ENCODE measurements at places on chromosomes 16 and 17.
A peak's percentile ranks its signal among the peaks of the same experiment; 100 is the strongest.

- DNase-seq, result no peak
Measured at GRCh38 chr17:77729587-77729986, 228.9 kb upstream of the TNRC6C start.

DNA sequence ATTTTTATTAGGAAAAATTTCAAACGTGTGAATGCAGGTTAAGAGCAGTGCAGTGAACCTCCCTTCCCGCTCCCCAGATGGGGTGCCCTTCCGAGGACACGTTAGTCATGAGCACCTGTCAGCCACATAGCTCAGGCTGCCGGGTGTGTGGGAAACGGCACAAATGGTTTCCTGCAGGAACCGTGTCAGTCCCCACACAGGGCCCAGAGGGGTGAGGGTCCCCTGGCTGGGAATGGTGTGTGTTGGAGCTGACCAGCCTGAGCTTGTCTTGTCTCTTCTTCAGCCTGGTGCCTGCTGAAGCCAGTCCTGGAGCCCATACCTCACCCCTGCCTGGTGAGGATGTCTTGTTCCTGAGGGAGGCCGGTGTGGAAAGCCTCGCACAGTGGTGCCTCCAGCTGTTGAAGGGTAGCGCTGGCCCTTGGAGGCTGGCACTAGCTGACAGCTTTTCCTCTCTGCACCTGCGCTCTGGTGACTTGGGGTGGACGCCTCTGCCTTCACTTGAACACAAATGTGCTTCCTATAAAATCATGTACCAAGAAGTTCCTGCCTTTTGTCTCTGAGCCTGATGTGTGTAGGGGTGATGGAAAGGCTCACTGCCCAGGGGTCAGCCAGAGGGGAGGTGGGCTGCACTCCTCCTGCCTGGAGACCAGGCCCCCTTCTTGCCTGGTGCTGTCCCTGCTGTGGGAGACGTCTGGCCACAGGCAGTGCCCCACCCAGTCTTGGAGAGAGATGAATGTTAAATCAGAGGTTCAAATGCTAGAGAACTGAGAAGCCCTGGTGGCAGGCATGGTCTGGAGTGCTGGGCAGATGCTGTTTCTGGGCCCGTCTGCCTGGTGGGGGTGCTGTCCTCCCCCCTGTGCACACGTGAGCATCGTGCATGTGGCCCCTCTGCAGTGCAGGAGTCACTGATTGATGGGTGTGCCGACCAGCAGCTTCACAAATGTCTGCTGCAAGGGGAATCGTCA lies 102.6 kb upstream of the ZNF750 start:
- no peak for DNase-seq

DNA sequence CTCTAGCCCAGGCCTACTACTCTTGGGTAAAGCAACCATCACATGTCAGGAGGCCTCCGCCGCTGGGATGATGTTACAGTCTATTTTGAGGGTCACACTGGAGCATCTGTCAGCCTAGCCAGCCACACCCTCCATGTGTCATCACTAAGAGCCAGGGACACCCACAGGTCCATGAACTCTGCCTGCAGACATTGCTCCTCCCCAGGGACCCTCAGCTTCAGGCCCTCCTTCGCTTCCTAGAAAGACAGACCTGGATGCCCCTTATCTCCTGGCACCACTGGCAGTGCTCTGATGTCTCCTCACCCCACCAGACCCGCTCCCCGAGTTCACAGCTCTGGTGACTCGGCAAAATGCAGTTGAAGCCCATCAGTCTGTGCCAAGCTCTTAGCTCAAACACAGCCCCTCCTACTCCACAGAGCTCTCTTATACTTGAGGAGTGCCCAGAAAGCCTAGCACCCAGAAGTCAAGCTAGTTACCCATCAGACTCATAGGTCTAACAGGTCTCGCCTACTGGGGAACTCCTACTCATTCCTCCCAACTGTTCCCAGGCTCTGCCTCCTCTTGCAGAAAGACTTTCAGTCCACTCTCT lies 5.9 kb downstream of the RANBP10 start:
- DNase-seq, result peak; percentile 64

DNA sequence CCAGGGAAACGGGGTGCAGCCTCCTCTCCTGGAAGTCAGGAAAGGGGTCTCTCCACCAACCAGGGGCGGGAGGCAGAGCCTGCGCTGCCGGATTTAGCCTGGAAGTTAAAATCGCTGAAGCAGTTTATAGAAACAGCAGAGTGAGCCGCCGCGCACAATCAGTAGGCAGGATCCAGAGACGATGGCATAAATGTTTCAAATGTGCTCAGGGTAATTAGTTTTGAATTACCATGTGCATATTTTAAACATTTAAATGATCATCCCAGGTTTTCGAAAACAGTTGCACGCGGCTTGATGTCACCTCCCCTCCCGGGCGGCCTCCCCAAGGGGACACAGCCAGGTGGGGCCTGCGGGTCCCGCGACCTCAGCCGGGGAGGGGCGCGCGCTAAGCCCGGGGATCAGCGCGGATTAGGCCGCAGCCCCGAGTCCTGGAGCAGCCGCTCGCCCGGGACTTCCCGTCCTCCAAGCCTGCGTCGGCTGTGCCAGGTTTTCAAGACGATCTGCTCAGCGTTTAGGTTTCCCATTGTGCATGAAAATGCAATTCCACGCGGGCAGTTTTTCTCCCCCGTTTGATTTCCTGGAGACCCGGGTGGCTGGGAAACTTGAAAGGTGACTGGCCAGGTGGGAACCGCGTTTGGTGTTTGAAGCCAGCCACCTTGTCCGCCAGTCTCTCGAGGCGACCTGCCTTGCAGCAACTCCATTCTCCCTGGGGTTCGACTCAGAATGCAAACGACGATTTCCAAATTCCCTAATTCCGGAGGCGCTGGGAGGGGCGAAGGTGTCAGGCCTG lies 78.3 kb downstream of the RPA1 start:
- peak; percentile 29 for DNase-seq

- no peak for DNase-seq
Measured at GRCh38 chr17:10099051-10099571, 99.3 kb downstream of the GAS7 start.

DNA sequence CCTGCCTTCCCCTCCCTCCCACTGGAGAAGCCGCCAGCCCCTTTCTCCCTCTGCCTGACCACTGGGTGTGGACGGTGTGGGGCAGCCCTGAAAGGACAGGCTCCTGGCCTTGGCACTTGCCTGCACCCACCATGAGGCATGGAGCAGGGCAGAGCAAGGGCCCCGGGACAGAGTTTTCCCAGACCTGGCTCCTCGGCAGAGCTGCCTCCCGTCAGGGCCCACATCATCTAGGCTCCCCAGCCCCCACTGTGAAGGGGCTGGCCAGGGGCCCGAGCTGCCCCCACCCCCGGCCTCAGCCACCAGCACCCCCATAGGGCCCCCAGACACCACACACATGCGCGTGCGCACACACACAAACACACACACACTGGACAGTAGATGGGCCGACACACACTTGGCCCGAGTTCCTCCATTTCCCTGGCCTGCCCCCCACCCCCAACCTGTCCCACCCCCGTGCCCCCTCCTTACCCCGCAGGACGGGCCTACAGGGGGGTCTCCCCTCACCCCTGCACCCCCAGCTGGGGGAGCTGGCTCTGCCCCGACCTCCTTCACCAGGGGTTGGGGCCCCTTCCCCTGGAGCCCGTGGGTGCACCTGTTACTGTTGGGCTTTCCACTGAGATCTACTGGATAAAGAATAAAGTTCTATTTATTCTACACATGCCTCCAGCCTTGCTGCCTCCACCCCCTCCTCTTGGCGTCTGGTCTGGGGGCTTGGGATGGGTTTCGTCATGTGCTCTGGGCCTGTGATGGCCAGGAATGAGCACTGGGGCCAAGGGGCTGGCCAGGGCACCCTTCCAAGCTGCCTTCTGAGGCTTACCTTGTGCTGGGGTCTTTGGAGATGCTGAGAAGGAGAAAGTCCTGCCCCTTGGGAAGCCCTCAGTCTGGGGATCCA lies 7.3 kb downstream of the GJD3 start:
- no peak for DNase-seq

GRCh38 chr16:18060351-18060750 lies 276.2 kb downstream of the NPIPA8 start:
- no peak for DNase-seq

GRCh38 chr17:1473170-1473569 lies 17.1 kb upstream of the CRK start:
- no peak for DNase-seq

DNA sequence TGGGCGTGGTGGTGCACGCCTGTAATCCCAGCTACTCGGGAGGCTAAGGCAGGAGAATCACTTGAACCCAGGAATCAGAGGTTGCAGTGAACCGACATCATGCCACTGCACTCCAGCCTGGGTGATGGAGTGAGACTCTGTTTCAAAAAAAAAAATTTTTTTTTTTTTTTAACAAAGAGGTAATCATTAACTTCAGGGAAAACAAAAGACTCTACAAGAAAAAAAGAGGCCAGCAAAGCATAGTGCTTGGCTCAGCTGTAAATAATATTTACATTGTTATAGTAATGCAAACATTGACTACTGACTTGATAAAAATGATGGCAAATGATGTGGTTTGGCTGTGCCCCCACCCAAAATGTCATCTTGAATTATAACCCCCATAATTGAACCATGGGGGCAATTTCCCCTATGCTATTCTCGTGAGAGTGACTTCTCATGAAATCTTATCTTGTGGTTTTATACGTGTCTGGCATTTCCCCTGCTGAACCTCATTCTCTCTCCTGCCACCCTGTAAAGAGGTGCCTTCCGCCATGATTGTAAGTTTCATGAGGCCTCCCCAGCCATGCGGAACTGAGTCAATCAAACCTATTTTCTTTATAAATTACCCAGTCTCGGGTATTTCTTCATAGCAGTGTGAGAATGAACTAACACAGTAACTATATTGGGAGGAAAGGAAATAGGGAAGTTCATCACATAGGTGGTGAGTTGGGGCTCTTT lies 12.7 kb upstream of the SSTR2 start:
- DNase-seq, result peak; percentile 44

DNA sequence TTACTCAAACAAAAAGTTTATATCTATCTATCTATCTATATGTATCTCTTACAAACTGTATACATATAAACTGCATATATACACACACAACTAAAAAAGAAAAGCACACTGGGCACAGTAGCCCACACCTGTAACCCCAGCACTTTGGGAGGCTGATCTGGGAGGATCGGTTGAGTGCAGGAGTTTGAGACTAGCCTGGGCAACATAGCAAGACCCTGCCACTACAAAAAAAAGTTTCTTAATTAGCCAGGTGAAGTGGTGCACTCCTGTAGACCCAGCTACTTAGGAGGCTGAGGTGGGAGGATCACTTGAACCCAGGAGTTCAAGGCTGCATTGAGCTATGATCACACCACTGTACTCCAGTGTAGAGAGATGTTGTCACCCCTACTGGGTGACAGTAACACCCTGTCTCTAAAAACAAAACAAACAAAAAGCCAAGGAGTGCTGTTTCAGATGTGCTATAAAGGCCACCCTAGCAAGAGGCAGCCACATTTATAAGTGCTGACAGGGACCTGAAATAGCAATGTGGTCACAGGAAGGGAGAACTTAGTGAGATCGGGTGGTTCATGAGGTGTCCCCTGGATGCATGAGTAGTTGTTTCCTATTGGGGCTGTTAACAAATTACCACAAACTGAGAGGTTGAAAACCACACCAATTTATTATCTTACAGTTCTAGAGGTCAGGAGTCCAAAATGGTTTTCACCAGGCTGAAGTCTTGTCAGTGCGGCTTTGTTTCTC lies 4.8 kb downstream of the CD2BP2 start:
- DNase-seq, result peak; percentile 33

- DNase-seq, result no peak
Measured at GRCh38 chr16:79104567-79104966, 496.0 kb downstream of the MAF start.

GRCh38 chr17:76461765-76462555 lies 5.4 kb upstream of the AANAT start:
- DNase-seq, result no peak

GRCh38 chr17:55825213-55825612 lies 74.4 kb downstream of the PCTP start:
- peak; percentile 10 for DNase-seq

GRCh38 chr17:50039058-50039457 lies 16.9 kb upstream of the ITGA3 start:
- DNase-seq, result no peak

DNA sequence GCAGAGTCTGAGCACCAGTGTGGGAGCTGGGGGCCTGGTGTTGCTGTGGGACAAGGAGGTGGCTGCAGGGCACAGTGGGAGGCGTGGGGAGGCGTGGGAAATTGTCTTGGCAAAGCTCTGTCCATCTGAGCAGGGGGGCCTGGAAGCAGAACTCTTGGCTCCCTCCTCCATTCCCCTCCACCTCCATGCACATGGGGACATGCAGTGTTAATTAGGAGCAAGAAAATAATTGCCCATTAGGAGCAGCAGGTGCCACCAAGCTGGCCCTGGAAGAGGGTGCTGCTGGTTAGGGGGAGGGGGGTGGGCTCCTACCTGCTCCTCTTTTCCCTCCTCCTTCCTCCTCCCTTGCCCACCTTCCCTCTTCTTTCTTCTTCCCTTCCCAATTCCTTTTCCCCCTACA lies 4.5 kb downstream of the TTYH2 start:
- no peak for DNase-seq

GRCh38 chr17:70520447-70520846 lies 351.1 kb downstream of the KCNJ2 start:
- no peak for DNase-seq

GRCh38 chr16:24999856-25000461 lies 15.2 kb downstream of the ARHGAP17 start:
- no peak for DNase-seq

DNA sequence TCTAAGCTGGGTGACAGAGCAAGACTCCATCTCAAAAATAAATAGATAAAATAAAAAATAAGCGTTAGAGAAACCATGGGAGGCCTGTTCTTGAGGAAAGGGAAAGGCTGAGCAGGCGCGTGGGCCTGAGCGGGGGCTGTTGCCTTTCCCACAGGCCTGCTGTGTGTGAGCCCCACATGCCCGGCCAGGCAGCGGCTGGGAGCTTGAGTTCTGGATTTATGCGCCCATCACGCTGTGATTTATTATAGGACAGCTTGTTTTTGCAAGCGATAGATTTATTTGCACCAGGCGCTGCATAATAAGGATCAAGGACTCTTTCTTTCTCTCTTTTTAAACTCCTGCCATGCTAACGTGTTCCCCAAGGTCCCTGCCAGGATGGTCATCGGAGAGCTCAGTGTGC lies 14.8 kb upstream of the WFDC1 start:
- no peak for DNase-seq

- peak; percentile 15 for DNase-seq
Measured at GRCh38 chr17:60610473-60610872, 10.5 kb downstream of the PPM1D start.

GRCh38 chr17:11330826-11331225 lies 89.8 kb downstream of the SHISA6 start:
- no peak for DNase-seq

- DNase-seq, result no peak
Measured at GRCh38 chr16:34758835-34759234, 1299.4 kb downstream of the TP53TG3F start.

- no peak for DNase-seq
Measured at GRCh38 chr17:12395733-12396354, 269.8 kb upstream of the MYOCD start.
